ENCODE measurements at places on chromosomes 5 and 9.

- no peak for DNase-seq
Observed at GRCh38 chr9:38063363-38063707, 5.7 kb downstream of the SHB start.

GRCh38 chr5:125409234-125409860 is 662.9 kb upstream of the ZNF608 start:
- no peak for DNase-seq

DNA sequence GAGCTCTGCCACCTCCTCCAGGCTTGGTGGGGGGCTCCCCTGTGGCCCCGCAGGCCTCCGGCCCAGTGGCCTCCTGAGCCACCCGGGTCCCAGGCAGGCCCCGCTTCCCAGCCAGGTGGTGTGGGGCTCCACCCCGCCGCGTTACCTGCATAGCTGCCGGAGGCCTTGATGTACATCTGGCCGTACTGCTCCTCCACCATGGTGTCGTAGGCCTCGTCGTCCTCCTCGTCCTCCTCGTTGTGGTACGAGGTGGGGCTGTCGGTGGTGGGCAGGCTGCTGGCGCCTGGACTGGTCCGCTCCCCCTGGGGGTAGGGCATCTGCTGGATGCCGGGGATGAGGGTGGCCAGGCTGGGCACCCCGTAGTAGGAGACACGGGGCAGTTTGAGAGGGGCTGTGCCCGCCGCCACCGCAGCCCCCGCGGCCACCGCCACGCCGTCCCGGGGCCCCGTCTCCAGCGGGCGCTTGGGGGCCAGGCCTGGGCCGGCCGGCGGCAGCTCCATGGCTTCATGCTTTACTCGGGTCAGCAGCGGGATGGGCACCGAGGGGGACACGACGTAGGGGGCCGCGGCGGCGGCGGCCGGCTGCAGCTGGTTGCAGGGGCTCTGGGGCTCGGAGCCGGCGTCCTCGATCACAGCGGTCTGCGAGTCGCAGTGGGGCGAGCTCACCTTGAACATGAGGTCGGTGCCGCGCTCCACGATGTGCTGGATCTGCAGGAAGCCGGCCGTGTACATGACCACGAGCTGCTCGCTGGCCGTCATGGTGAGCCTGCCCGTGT is 45.4 kb downstream of the NACC2 start:
- DNase-seq, result no peak

- no peak for DNase-seq
Observed at GRCh38 chr9:134253606-134254205, 72.5 kb upstream of the RXRA start.

- no peak for DNase-seq
Observed at GRCh38 chr5:76696251-76696650, 19.7 kb upstream of the F2R start.
